Activated CD8-positive, alpha-beta memory T cell treated with anti-CD3 and anti-CD28 coated beads, Interleukin-2, amount 10 ng/mL, durations not matched to agents 7 days and 5 days (primary cell): ENCODE measurements at places on chromosomes 16 and 17. TPM values are rescaled to one million over a fixed set of nuclear protein-coding genes. Genes with fewer than 3 reads are reported as not detected.

EVPLL gene
- total RNA-seq = not detected

SLC16A6 gene
- total RNA-seq = 6.0 TPM

RRAD gene
- 2.5 TPM for total RNA-seq

PRR35 gene
- total RNA-seq = not detected

RAB26 gene
- total RNA-seq = 0.68 TPM

MYCBPAP gene
- total RNA-seq = 6.7 TPM

MRTFB gene
- 12.1 TPM for total RNA-seq

EVI2A gene
- total RNA-seq = 37.3 TPM

ALOX15 gene
- total RNA-seq = not detected

DCUN1D3 gene
- total RNA-seq = 18.1 TPM

SEPTIN1 gene
- total RNA-seq = 278 TPM

FBXW10 gene
- not detected for total RNA-seq

GCGR gene
- total RNA-seq = not detected

SEPTIN12 gene
- not detected for total RNA-seq

TEX19 gene
- total RNA-seq = not detected

SDR42E2 gene
- total RNA-seq = not detected

HP gene
- total RNA-seq = not detected

KRTAP4-5 gene
- not detected for total RNA-seq

MT2A gene
- 125 TPM for total RNA-seq

CAVIN1 gene
- total RNA-seq = 1.3 TPM

ACE gene
- total RNA-seq = 2.2 TPM

TPSAB1 gene
- total RNA-seq = not detected

KRTAP4-4 gene
- not detected for total RNA-seq

ATP2C2 gene
- total RNA-seq = not detected

CCDC40 gene
- 0.20 TPM for total RNA-seq

HOXB4 gene
- 7.8 TPM for total RNA-seq
